ENCODE measurements at places on chromosomes 3 and 15.

DNA sequence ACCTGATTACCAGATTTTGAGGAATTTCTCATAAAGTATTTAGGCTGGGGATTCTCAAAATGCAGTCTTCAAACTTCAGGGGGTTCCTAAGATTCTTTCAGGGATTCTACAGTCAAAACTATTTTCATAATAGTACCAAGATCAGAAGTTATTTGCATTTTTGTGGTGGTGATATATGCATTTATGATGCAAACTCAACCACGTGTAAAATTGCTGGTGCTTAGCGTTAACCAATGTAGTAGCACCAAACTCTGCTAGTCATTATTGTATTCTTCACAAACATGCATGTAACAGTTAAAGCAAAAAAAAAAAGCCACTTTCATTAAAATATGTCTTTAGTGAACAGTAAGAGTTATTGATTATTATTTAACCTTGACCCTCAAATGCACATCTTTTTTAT lies 274.9 kb upstream of the DNAJC19 start:
- DNase-seq = no peak

DNA sequence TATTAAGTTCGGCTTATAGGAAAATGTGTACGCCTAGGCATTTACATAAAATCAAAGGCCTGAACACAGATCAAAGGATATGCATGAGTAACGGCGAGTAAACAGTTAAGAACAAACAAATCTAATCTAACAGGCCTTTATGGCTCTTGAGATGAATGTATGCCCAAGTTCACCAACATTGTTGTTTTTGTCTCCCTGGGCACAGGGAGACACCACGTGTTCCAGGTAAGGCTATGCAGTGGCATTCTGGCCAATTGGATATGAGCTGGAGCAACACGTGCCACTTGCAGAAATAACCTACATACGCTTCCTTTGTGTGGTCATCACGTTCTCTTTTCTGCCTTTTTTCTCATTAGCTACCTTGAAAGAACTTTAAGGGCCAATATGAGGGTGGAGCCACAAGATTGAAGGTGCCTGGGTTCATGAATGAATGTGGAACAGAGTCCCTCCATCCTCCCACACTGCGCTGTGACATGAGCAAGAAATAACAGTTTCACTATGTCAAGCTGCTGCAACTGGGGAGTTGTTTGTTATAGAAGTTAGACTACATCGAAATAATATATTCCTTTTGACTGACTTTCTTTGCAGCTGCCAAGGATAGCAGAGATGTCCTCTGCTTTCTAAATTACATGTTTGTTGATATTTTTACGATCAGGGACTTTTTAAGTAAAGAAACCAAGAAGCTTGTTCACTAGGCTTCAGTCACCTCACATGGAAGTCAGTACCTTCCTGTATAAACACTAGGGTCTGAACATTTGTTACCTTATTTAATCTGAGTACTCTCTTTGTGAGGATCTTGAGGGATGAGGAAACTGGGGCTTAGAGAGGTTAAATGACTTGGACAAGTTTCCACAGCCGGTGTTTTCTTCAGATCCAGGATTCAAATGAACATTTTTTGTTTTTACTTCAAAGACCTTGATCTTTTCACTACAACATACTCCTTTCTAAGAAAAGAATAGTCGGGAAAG lies 427.5 kb upstream of the TBL1XR1 start:
- no peak for DNase-seq

GRCh38 chr3:110383356-110383755 lies 688.3 kb upstream of the NECTIN3 start:
- no peak for DNase-seq

- DNase-seq = no peak
Measured at GRCh38 chr3:60696428-60697125, 554.7 kb downstream of the FHIT start.

GRCh38 chr3:103210583-103210982 lies 775.8 kb downstream of the ZPLD1 start:
- no peak for DNase-seq

GRCh38 chr3:159996018-159996417 lies 7.4 kb downstream of the IL12A start:
- DNase-seq = no peak

- DNase-seq = no peak
Measured at GRCh38 chr15:57017024-57017423, 98.6 kb downstream of the TCF12 start.

DNA sequence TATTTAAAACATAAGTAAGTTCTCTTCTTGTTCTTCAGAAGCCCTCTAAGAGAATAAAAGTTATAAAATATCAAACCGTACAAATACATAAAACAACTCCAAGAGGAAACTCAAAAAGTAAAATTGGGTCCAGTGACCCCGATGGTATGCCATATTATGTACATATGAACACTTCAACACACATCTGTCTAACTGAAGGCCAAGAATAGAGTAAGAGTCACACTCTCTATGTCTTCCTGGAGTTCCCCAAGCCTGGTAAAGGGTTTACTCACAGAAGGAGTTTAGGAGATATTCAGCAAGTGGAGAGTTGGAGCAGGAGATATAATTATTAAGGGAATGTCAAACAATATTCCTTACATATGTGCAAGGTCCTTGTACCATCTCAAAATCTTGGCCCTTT lies 101.3 kb upstream of the EIF1B start:
- DNase-seq = no peak

DNA sequence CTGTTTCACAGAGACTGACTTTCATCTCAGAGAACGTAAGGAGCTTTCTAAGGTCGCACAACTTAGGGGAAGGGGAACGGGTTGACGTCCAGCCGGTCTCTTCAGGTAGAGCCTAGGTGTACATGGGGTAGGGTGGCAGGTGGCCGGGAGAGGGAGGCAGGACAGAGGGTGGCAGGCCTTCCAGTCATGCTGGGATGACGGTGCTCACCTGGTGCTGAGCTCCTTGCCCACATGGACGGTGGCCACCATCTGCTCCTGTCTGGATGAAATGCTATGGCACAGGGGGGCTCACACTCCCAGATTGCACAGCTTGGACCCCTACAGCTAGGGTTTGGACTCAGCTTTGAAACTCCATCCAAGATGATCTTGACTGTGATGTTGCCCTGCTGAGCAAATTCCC lies 144.5 kb downstream of the ATP10A start:
- DNase-seq = no peak

- no peak for DNase-seq
Measured at GRCh38 chr3:177182352-177182751, 14.9 kb downstream of the TBL1XR1 start.

GRCh38 chr3:88267441-88267840 lies 117.7 kb downstream of the C3orf38 start:
- DNase-seq = no peak

DNA sequence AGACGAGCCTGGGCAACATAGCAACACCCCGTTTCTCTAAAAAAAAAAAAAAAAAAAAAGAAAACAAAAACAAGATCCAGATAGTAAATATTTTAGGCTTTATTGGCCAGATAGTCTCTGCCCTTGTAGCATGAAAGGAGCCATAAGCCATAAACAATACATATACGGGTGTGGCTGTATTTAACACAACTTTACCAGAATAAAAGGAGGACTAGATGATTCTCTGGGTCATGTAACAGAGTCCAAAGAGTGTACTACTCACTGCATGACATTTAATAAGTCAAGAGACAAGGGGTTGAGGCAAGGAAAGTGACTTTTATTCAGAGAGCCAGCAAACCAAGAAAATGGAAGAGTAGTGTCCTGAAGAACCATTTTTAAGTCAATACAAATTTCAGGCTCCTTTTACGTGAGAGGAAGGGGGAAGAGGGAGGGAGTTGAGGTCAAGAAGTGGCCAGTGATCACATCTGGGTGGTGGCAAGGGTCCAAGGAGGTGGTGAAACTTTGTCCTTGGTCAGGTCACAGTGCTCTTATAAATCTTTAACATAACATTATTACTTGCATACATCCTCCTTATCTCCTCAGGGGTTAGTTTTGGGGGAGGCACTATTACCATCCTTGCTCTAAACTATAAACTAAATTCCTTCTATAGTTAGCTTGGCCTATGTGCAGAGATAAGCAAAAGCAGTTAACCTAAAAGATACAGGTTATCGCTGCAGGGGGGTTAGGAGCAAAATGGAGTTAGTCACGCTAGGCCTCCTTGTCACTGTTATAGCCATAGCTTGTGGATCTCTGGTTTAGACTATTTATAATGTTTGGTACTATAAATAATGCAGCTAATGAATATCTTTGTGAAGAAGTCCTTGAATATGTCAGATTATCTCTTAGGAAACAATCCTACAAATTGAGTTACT lies 46.1 kb downstream of the METTL6 start:
- DNase-seq = no peak

DNA sequence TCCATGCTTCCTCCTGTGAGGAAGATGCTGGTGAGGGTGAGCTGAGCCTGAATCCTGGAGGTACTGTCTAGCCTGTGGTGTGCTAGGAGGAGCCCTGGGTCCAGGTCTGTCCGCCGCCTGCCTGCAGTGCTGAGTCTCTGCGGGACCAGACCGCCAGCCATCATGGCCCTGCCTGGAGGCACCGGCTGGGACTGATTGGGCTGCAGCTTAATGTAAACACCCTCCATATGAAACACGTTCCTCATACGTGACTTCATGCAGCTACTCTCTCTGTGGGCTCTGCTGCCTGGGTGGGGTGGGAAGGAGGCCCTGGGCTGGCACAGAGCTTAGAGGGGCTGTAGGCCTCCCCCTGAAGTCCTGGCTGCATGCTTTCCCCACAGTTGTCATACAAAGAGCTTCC lies 67.4 kb downstream of the FBLN2 start:
- DNase-seq = no peak

DNA sequence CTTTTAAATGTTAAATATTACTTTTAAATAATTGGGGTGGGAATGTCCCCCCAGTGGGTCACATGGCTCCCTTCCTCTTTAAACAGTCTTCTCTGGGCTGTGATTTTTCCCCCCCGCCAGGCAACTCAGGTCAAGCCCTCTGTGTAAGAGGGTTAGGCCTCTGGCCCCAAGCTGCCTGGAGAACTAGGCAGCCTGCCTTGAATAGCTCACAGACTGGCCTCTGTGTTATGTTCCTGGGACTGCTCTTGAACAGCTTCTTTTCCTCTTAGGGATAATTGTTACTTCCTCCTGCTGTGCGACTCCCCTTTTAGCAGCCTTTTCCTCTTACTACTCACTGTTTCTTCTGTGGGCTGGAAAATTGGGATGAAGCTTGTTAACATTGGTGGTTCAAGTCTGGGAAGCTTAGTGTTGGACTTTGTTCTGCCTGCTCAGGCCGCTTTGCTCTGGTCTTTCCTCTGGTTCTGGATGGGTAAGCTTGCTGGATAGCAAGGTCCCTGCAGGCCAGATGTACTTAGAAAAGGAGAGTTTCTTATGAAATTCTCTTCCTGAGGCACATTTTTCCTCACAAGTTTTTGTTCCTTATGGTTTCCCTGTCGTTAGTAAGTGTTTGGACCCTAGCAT lies 2.2 kb downstream of the TEX264 start:
- no peak for DNase-seq

GRCh38 chr3:36124118-36124796 lies 256.0 kb upstream of the STAC start:
- no peak for DNase-seq

GRCh38 chr3:136142592-136142991 lies 53.5 kb downstream of the MSL2 start:
- no peak for DNase-seq
